ENCODE measurements at places on chromosomes 12 and 14.

DNA sequence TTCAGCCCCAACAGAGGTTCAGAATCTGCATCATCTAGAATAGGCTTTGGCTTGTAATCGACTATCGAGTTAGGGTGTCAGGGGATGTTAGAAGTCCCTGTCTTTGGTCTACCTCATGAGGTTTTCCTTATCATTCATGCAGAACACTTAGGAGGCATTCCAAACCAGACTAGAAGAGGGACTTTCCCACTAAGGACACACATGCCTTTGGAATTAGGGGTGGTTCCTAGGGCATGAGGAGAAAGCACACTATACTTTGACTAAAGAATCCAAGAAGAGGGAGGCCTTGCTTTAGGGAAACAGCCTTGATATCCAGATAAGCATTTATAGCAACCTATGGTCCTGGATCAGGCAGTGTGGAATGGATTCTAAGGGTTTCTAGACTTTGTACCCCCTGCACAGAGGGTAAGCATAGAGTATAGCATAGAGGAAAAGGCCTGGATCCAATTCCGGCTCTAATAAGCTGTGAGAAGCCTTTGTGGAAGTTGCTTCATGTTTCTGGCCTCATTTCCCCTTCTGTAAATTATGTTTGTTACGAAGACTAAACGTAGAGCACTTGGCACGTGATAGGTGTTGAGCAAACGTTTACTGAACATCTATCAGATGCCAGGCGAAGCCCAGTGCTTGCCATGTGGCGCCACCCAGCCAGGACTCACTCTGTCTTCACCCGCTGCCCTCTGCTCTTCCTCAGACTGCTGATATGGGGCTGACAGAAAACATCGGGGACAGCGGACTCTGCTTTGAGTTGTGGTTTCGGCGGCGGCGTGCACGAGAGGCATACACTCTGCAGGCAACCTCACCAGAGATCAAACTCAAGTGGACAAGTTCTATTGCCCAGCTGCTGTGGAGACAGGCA is 13.2 kb downstream of the ZNF219 start:
- no peak for DNase-seq

DNA sequence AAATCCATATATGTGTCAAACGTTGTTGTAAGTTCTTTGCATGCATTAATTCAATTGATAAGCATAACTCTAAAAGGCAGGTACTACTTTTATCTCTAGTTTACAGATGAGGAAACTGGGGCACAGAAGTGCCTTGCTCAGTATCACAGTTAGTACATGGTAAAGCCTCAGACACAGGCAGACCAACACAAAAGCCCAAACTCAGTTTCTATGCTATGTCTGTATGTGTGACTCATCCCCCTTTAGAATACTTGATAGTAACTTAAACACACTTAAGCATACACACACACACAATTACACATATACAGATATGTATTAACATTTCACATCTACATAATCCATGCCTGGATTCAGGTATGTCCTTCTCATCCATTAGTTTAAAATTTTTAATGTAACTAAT is 88.0 kb downstream of the EPS8 start:
- no peak for DNase-seq

DNA sequence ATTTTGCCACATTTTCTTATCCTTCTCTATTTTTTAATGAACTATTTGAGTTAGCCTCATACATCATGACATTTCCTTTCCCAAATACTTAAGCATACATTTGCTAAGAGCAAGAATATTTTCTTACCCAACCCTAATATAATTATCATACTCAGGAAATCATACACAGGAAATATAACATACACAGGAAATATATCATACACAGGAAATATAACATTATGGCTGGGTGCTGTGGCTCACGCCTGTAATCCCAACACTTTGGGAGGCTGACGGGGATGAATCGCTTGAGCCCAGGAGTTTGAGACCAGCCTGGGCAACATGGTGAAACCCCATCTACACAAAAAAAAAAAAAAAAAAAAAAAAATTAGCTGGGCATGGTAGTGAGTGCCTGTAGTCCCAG is 4.9 kb downstream of the NCKAP1L start:
- DNase-seq: no peak

- DNase-seq: no peak
These were observed 12.7 kb downstream of the CSRP2 start for GRCh38 chr12:76866151-76866567.

DNA sequence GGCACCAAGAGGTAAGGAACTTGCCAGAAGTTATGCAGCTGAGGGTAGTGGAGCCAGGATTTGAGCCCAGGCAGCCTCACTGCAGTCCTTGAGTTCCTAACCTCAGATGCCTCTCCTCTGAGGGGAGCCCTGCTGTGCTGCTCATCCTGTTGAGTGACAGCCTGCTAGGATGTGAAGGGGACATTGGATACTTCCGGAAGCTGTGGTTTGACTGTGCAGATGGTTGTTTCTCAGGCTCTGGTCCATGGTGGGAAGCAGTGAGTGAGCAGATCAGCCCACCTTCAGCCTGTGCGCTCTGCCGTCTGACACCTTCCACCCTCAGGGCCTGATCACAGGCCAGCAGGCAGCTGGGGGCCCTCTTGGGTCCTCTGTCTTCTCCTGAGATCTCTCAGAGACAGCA is 253.2 kb downstream of the CACNA1C start:
- no peak for DNase-seq

GRCh38 chr14:66507181-66507721 is 696 bp upstream of the GPHN start:
- DNase-seq: no peak

DNA sequence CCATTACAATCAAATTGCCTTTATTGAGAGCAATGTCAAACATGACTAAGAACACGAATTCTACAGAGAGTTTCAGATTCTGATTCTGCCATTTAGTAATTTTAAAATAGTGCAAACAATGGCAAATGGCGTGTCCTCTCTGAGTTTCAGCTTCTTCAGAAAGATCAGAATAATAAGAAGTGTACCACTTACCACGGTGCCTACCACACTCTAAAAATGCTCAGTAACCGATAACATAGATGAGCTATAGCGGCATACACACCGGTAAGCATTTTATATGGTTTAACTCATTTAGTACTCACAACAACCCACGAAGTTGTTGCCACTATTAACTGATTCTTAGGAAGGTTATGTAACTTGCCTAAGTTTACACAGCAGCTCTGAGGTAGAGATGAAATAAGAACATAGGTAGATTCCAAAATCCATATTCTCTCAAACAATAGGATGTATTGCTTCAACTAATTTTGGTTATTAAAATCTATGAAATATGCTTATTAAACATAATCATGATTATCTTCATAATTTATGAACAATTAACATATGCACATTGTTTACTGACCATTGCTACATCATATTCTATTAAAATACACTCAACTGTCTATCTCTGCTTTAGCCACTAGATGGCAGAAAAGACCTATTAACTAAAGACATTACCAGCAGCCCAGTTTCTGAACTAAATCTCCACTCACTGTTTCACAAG is 38.3 kb downstream of the SLC6A15 start:
- no peak for DNase-seq

- no peak for DNase-seq
These were observed 23.1 kb upstream of the C14orf180 start for GRCh38 chr14:104556256-104557021.

DNA sequence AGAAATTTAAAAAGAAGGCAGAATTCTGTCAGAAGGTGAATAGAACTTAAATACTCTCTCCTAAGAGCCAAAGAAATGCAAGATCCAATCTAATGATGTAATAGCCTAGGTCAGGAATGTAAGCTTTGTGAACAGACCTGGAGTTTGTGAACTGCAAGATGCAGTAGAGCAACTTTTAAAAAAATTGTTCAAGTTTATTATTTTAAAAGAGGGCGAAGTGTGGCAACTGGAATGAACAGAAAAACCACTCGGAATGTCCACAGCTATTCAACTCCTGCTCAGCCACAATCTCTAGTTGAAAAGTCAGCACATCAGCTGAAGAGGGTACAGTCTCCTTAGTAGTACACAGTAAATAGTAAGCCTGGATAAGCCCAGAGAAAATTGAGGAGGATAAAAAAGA is 228.8 kb downstream of the PPFIA2 start:
- DNase-seq: no peak

DNA sequence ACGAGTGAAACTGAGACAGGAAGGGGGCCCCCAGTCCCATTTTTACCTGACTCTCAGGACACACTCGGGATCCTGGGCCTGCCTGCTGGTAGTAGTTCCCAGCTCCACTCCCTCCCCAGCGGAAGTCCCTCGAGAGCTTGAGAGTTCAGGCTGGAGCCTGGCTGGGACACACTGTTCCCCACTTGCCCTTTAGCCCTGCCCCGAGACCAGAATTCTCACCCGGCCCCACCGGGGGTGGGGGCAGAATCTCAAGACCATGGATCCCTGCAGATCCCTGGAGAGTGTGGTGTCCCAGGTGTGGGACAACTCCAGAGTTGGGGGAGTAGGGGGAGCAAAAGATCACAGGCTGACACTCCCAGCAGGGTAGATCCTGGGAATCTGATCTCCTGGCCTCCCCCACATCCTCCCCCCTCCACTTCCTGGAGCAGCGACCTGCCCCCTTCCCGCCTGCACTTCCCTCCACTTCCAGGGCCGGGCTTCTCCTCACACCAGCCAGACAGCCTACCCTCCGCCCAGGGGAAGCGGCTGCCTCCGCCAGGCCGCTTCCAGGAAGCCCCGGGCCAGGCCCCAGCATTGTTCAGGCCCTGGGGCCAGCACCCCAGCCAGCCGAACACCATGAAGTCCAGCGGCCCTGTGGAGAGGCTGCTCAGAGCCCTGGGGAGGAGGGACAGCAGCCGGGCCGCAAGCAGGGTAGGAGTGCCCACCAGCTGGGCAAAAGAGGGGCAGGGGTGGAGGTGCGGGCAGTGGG is at the start of gene TNS2:
Gene TNS2, plus strand, starts transcription at position 495 of the 748 bp plus-strand sequence. Its CDS starts 121 bp downstream, at position 616.
- DNase-seq: no peak

DNA sequence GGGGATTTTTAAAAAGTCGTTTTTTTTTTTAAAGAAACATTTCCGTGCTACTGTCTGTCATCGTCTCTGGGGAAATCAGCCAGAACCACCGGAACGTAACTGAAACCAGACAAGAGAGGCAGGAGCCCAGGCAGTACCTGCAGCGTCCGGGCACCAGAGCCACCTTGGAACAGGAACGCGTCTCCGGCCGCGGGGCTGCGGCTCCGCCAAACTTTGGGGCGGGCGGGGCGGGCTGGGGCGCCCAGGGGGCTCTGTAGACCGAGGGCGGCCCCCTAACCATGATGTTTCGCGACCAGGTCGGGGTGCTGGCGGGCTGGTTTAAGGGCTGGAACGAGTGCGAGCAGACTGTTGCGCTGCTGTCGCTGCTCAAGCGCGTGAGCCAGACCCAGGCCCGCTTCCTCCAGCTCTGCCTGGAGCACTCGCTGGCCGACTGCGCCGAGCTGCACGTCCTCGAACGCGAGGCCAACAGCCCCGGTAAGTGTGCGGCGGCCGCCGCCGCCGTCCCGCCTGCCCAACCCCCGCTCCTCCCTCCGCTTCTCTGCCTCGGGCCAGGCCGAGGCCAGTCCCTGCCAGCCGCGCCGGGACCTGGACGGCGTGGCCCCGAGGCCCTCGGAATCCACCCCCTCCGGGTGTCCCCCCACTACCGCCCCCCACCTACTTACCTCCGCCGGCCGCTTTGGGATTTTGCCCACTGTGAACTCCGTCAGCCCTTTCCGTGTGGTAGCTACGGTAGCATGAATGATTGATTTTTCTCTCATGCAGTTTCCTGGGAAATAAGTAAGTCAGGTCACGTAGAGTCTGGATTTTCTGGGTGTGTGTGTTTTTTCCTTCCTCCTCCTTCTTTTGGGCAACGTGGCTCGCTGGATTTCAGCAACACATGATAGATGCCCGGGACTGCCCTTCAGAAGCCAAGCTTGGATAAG is 972 bp downstream of the SAMD4A start:
- no peak for DNase-seq

DNA sequence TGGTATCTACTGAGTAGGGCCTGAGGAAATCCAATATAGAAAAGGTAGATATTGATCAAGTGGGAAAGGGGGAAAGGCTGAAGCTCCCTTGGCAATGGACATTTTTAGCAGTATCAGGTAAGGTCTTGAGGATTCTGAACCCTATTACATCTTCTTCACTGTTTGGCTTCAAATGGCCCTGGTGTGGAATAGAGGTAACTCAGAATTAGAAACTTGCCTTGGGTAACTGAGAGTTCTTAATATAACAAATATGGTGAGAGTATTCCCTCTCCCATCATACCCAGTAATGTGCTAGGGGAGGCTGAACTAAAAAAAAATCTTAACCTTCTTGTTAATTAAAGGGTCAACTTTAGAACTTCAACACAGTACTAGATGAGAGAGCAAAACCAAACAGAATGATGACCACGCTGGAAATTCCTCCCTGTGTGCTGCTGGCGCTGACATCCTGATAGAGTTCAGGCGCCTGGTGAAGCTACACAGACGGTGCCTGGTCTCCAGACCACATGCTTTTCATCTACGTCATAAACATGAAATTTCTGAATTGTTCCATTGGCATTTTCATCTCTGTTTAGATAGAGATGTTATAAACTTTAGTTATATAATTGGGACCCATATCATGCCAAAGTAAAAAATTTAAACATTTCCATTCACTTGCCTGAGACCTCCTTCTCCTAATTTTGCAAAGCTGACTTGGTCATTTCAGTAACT is 128.3 kb downstream of the AKAP6 start:
- no peak for DNase-seq

DNA sequence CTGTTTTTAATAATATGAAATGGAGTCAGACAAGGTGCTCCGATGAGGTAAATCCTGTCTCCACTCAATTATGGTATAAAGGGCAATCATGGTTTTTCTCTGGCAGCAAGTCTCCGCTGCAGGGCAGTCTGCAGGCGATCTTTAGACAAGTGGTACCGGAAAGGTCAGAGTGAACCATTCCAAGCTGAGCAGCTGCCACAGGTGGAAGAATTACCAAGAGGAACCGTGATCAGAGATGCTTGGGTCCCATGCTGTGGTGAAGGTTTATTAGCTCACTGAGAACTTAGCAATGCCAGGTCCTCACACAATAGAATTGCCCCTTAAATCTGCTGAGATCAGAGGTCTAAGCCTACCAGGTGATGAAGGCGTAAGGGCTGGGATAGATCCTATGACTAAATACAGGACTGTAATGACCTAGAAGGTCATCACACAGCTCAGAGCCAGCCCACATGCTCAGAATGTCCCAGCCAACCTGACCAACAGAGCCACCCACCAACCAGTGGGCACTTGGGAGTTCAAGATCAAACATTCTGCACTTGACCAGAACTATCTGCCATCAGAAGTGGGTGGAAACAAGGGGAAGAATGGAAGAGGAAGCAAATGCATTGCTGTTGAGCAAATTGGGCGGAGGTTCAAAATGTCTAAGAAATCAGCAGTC is 175.2 kb upstream of the BCL2L14 start:
- DNase-seq: no peak

- DNase-seq: no peak
These were observed 5.4 kb downstream of the KRT2 start for GRCh38 chr12:52646613-52647012.

GRCh38 chr14:56144176-56144575 is 26.0 kb downstream of the PELI2 start:
- no peak for DNase-seq

DNA sequence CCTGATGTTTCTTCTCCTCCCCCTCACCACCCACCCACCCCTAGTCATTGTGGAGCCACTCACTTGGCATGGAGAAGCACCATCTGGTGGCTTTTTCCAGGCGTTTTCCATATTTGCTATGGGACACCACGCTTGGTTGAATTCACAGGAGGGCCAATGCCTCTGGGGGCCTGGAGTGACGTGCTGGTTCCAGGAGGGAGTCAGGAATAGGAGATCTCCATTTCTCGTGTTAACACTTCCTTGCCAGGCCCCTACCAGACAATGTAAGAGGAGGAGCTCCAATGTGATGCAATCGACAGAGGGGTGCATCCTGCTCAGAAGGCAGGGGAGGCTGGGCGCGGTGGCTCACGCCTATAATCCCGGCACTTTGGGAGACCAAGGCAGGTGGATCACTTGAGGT is 21.6 kb upstream of the TESC start:
- no peak for DNase-seq

- no peak for DNase-seq
These were observed 30.5 kb downstream of the FZD10 start for GRCh38 chr12:130192642-130193345.
